ENCODE measurements at places on chromosomes 2 and 18. TPM values are rescaled to one million over a fixed set of nuclear protein-coding genes. Genes with fewer than 3 reads are reported as not detected.

DNA sequence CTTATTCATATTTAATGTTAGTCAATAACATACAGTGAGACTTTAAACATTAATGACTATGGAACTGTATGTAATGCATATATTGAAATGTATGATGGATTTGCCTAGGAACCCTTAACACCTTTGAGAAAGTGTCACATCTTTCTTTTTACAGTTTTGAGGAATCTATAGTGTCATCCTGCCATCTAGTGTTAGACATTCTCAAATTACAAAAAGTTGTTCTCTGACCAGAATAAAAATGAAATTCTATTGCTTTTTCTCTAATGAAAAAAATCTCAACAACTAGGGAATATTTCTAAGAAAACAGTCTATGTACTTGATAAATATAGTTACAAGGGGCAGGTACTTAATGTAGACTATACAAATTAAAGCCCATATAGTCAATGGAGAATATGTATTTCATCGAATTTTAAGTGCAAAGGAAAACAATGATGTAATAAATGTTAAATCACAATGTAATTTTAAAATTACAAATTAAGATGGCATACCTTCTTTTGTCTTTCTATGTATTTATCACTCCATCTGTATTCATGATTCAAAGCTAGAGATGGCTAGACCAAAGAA lies 5.1 kb upstream of the CALCRL start:
- H3K4me1 ChIP-seq, result no peaks in the 10 kb centered on the region
- no peaks in the 10 kb centered on the region for H3K36me3 ChIP-seq
- no peaks in the 10 kb centered on the region for H3K27me3 ChIP-seq

HJURP gene
- total RNA-seq, result 2.7 TPM

- no peak overlapping the region for H3K27ac ChIP-seq
- peaks cover 10% of the 10 kb centered on the region for H3K4me1 ChIP-seq
- DNase-seq, result peak; percentile 52
- H3K4me3 ChIP-seq, result no peak overlapping the region
- peaks cover 11% of the 10 kb centered on the region for H3K36me3 ChIP-seq
These were observed 135.3 kb downstream of the CTIF start for GRCh38 chr18:48673853-48674721.

CYP26B1 gene
- total RNA-seq, result 16.2 TPM
